ENCODE measurements at places on chromosomes 4 and X. TPM values are rescaled to one million over a fixed set of nuclear protein-coding genes. Genes with fewer than 3 reads are reported as not detected.

Gene MXRA5
- 0.13 TPM for total RNA-seq

Gene HOPX
- total RNA-seq: 0.26 TPM

Gene PLXNB3
- 5.0 TPM for total RNA-seq

Gene CXCL11
- total RNA-seq: not detected

Gene ETDB
- not detected for total RNA-seq

Gene STBD1
- 13.9 TPM for total RNA-seq

Gene CLGN
- not detected for total RNA-seq

Gene RIBC1
- total RNA-seq: 0.40 TPM

Gene CHRDL1
- not detected for total RNA-seq

Gene ETDA
- not detected for total RNA-seq

Gene CSAG3
- not detected for total RNA-seq

Gene IL2
- total RNA-seq: not detected

Gene PPP2R2C
- total RNA-seq: 1.3 TPM
